NCI-H1092 (cell line): ENCODE measurements at places on chromosomes 7 and 10.

DNA sequence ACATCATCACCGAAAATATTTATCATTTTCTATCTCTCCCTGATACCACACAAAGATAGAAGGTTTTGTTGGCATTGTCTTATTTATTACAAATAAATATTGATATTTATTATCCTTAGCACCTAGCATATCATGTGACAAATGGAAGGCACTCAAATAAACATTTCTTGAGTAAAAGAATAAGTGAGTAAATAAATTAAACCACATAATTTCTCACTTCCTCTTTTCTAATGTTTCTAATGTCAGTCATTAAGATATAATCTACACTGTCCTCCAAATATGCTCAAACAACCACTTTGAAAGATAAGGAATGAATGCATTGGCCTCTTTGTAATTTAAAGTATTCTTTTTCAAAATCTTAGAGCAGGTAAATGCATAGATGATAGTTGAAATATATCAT is 1027.8 kb upstream of the LRRTM3 start:
- no peak for DNase-seq

DNA sequence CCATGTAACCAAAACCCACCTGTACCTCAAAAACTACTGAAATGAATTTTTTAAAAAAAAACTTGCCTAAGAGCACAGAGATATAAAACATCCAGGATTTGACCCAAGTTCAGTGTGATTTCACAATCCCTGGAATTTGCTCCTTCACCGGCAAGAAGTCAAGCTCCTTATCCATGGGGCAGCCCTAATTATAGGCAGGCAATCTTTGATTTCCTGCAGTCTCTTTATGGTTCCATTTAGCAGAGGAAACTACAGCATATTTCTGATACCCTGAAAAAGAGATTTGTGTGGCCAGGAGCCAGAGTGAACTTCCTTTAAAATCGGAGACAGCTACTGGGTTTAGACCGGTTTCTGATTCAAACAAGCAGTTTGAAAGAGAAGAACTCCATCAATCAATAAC is 154.1 kb downstream of the CALN1 start:
- no peak for DNase-seq

- DNase-seq, result no peak
These were observed 418.9 kb downstream of the MDFIC start for GRCh38 chr7:115340828-115341227.

DNA sequence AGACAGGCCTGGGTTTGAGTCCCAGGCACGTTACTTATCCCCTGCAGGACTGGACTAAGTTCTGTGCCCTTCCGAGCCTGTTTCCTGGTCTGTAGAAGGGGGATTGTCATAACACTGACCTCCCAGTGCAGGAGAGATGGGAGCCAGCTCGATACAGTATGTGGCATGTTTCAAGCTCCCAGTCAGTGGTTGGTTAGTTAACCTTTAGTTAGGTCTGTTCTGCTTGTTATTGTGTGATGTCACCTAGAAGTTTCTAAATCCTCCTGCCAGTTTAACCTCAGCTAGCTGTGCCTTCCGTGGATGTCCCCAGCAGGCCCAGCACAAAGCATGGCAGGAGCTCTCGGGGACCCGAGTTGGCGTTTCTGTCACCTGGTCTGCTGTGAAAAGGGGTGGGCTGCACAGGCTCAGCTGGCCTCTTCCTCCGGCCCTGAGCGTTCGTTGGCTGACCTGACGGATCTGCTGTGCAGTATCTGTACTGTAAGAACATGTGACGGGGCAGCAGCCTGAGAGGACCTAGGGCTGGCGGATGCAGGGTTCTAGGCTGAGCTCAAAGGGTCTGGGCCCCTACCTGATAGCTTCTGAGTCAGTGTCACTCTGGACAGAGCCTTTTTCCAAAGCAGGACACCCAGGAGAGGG is 53.0 kb downstream of the SPOCK2 start:
- no peak for DNase-seq

GRCh38 chr10:34811968-34812514 is 3.1 kb downstream of the PARD3 start:
- no peak for DNase-seq

GRCh38 chr7:25906760-25907159 is 245.2 kb upstream of the NFE2L3 start:
- no peak for DNase-seq

- no peak for DNase-seq
These were observed 18.9 kb upstream of the NRBF2 start for GRCh38 chr10:63114031-63114814.

DNA sequence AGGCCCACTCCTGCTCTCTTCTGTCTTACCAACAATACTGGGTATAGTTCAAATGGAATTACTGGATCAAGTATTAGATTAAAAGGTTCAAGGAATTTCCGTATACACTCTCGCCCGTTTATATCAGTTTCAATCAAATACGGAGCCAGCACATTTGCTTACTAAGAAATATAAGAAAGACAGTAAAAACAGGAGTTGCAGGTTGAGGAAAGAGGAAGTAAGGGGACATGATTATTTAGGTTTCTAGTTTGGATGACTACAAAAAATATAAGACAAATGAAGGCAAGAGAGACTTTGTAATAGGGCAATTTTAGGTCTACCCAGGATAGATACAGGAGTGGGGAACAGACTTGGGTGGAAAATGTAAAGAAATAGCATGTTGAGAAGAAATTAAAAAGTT is 109.9 kb upstream of the ABI1 start:
- no peak for DNase-seq

- DNase-seq, result no peak
These were observed 5.0 kb downstream of the NUP205 start for GRCh38 chr7:135562720-135563119.

GRCh38 chr10:129187331-129187730 is 279.7 kb upstream of the MGMT start:
- DNase-seq, result no peak

DNA sequence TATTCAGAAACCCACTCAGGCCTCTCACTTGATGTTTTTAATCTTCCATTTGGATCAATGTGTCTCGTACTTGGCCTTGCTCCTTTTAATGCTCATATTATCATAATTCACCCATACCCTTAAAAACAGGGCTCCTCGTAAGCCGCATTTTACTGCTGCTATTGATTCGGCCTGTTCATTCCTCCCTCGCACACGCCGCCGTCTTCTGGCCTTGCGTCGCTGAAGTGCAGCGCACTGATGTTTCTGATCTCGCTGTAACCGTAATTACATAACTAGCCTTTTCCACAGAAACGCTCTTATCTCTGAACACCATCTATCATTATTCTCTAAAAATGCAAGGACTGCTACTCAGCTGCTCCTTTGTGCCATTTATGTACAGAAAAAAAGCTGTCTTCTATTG is 544.5 kb upstream of the FOXK1 start:
- no peak for DNase-seq

DNA sequence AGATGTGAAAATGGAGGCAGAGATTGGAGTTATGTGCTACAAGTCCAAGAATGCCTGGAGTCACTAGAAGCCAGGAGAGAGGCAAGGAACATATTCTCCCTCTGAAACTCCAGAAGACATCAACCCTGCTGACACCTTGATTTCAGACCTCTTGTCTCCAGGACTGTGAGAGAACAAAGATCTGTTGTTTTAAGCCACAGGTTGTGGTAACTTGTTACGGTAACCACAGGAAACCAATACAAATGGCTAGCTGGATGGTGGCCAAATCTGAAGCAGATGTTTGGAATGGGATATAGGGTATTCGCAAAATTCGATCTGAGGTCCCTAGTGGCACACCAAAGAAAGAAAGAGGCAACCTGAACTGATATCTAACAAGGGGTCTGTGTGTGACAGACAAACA is 129.0 kb downstream of the HERPUD2 start:
- DNase-seq, result no peak

- no peak for DNase-seq
These were observed 51.6 kb downstream of the ARMH3 start for GRCh38 chr10:102004376-102004775.

DNA sequence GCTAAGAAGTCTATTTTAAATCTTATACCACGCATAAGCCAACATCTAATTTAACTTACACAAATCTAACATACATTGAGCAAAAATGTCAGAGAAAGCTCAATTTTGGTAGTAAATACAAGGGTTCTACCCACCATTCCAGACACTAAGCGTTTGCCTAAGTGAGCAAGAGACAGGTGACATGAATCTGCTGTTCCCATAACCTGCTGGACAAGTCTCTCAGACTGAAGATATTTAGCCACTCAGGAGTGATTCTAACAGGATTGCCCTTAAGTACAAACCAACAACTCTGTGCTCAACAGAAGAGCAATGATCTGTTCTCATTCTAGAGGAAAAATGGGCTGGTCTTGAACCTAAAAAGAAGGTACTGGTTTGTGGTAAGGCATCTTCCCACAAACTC is 18.8 kb downstream of the EZH2 start:
- DNase-seq, result no peak

DNA sequence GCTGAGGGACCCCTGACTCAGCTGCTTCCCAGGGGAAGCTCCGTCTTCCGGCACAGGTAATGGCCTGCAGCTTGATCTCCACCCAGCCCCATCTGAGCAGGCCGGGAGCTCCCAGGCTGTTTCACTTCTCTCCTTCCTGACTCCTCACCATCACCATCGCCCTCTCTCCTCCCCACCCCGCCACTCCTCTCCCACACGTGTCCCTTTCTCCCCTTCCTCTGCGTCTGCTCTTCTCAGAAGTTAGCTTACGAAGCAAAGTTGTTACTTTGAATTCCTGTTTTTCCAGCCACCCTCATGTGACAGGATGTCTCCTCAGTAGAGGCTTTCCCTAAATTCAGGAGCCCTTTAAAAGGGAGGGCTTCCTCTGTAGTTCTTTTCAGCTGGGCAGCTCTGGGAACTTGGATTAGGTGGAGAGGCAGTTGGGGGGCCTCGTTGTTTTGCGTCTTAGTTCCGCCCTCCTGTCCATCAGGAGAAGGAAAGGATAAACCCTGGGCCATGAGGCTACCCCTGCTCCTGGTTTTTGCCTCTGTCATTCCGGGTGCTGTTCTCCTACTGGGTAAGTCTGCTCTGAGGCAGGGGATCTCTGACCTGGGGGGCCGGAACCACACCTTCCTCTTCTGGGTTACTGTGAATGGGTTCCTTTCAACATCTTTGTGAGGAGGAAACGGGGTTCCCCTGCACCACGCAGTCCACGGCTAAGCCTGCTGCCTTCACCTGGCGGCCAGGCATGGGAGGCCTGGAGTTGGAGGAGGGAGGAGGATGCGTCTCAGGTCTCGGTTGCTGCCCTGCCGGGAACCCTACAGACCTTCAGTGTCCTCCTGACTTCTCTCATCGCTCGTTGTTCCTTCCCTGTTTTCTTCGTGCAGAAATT is at the start of gene MRC1:
MRC1 (plus strand) TSS at position 378 of the 871 bp plus-strand sequence; CDS start at position 496, 118 bp downstream.
- no peak for DNase-seq

GRCh38 chr7:151139071-151139790 is 28.3 kb downstream of the GBX1 start:
- no peak for DNase-seq

DNA sequence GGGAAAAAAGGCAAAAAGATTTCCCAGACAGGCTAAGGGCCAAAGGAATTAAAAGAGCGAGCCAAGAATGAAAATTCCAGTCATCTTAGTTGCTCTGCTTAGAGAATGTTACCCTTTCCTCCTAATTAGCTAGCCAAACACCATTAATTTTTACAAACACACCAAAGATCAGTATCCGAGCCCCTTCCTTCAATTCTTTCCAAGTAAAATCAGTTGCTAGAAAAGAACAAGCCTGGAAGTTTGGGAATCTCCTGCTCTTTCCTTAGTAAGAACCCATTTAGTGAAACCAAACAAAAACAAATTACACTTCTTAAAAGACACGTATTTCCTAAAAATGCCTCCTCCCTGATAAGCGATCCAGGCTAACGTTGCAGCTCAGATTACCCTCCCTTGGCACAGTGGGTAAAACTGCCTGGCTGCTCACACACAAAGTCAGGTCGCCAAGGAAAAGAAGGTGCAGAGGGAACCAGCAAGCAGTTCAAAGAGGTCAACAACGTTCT is 57.1 kb upstream of the ABLIM1 start:
- DNase-seq, result no peak

DNA sequence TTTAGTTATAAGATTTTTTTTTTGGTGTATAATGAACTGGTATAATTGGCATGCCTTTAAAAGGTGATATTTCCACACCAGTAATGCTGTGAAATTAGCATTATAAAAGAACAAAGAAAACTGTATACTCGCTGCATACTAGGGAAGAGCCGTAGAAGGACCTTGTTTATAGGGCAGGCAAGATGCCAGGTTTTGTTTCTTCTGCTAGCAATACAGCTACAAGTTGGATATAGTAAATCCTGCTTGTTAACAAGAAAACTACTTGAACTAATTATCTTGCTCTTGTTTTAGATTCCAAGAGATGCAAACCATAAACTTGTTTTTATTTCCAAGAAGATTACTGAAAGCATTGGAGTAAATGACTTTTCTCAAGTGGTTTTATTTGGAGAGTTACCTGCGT is 1.9 kb downstream of the DNAH11 start:
- no peak for DNase-seq

- no peak for DNase-seq
These were observed 405.2 kb upstream of the TEX47 start for GRCh38 chr7:89200758-89201157.

- DNase-seq, result no peak
These were observed 144.5 kb downstream of the RNF216 start for GRCh38 chr7:5636914-5637313.

- DNase-seq, result peak; percentile 20
These were observed 95.7 kb upstream of the PALS2 start for GRCh38 chr7:24477398-24478136.

GRCh38 chr10:122264931-122265330 is 6.2 kb upstream of the BTBD16 start:
- DNase-seq, result no peak

DNA sequence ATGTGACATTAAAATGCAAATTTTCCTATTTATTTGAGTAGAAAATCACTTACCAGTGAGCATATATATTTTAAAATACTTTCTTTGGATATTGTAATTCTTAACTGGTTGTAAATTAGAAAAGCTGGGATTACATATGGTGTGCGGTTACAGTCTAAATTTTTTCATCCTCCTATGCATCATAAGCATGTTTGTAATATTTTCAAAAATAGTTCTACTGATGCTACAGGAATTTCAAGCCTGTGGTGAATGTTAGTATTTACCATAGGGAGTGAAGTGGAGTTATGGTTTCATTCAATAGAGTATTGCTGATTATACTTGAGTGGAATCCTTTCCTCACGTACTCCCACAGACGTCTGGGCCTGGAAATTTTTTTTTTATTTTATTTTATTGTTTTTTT is 34.6 kb upstream of the ST7 start:
- DNase-seq, result no peak

- no peak for DNase-seq
These were observed 17.5 kb upstream of the KIF20B start for GRCh38 chr10:89683883-89684282.

GRCh38 chr7:45013465-45013967 is 13.5 kb downstream of the CCM2 start:
- DNase-seq, result no peak

GRCh38 chr7:96747418-96747940 is 37.8 kb upstream of the SEM1 start:
- no peak for DNase-seq

GRCh38 chr10:125076121-125076825 is 84.1 kb downstream of the CTBP2 start:
- DNase-seq, result no peak

- DNase-seq, result peak; percentile 91
These were observed 27.9 kb downstream of the MTURN start for GRCh38 chr7:30162622-30163124.
